WTC11 (cell line): ENCODE measurements at places on chromosomes 12 and 14.

DNA sequence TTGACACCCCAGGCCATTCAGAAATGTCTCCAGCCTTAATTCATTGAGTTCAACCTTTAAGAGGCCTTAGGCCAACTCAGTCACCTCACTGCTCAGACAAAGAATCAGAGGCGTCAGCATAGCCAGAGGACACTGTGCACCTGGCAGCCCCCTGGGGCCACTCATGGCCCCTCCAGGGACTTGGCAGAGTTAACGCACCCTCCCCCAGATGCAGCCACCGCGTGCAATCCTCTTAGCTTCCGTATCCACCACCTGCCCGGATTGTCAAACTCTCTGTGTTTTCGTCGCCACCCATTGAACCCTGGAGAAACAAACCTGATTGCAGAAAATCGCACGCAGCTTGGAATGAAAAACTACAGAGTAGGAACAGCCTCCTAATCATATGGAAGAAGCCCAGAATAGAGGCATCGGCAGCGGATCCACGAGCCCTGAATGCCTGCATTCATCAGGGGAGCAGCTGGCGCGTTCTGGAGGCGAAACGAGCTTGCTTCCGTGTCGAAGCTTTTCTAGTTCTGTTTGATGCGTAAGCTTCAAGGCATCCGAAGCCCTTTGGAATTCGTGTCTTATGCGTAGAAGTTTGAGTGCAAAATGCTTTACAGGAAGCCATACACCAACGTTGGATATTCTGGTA, 22.4 kb downstream of the BRI3BP start:
- DNase-seq, result no peak

GRCh38 chr12:131789638-131790037, 38.6 kb upstream of the MMP17 start:
- DNase-seq, result no peak

DNA sequence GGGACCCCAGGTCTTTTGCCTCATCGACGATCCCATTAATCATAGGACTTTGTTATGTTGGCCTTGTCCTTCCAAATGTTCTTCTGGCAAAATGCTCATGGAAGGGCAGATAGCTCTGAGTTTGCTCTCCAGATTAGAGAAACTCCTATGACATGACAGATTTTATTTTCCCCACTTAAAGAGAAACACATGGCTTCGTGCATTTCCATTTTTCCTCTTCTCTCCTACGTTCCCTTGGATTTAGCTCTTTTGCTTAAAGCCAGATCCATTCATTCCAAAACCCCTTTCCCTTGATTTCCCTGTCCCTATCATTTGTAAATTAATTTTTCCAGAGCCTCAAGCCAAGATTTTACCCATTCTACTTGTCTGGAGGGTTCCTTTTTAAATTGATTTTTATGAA, 2.9 kb downstream of the PRIMA1 start:
- DNase-seq, result no peak

GRCh38 chr14:59060841-59061240, 127.6 kb upstream of the DAAM1 start:
- no peak for DNase-seq

DNA sequence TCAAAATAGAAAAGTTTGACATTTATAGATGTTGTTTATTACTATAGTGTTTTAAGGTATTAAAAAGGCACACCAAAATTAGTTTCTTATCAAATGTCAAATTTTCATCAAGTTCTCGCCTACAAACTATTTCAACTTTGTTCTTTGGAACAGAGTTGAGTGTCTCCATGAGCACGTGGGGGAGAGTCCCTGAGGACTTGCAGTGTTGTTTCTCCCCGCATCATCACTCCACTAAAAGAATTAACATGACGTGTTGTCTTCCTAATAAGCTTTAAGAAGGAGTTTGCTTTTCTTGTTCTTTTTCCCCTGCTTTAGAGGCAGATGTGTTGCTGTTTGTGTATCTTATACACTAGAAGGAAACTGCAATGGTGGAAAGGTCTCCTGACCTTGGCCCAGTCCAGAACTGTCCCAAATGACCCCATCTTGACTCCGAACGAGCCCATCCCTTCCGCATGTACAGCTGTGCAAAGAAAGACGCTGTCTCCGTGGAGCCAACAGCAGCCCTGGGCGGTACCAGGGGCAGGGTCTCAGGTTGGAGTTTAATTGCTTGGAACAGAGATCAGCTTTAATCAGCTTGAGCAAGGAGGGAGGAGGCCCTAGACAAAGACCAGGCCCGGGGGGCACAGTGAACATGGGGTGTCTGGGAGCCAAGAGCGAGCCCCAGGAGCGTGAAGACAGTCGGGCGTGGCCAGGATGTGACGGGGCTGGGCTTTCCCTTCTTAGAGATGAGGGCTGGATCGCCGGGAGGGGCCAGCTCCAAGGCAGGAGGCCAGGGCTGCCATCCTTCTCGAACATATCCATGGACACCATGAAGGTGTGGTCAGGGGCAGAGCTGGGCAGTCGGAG, 215.4 kb upstream of the RTL1 start:
- DNase-seq, result no peak
